Stimulated activated CD4-positive, alpha-beta T cell treated with anti-CD3 and anti-CD28 coated beads, Interleukin-1b, Interleukin-23, amount 100 ng/mL, for 1 hour (primary cell): ENCODE measurements at places on chromosomes 7 and 10.

- no peak for DNase-seq
Measured at GRCh38 chr10:64519831-64520230, 998.6 kb downstream of the REEP3 start.

- DNase-seq = peak; percentile 31
Measured at GRCh38 chr7:96321031-96321657, 754 bp downstream of the SLC25A13 start.

DNA sequence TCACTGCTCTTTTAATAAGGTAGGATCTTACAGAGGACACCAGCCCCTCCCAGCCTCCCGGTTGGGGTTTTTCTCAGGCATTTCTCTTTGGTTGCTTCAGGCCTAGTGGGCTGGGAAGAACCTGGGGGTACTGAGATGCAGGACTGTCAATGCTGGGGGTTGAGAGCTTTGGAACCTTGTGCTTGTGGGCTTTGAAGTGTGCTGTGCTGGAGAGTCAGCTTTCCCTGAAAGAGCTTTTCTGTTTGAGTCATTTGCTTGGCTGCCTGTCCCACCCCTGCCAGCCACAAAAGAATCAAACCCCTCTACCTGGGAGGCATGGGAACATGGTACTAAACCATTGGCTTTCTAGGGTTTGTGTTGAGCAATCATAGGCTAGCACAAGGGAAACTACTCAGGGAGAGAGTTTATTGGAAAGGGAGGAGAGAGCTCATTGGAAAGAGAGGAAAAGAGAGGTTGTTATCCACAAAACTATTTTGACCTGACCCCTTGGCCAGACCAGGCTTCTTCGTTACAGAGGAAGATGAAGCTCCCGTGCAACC is 1.4 kb downstream of the SCD start:
- DNase-seq = no peak

- DNase-seq = no peak
Measured at GRCh38 chr10:122673269-122673668, 26.4 kb downstream of the C10orf120 start.

DNA sequence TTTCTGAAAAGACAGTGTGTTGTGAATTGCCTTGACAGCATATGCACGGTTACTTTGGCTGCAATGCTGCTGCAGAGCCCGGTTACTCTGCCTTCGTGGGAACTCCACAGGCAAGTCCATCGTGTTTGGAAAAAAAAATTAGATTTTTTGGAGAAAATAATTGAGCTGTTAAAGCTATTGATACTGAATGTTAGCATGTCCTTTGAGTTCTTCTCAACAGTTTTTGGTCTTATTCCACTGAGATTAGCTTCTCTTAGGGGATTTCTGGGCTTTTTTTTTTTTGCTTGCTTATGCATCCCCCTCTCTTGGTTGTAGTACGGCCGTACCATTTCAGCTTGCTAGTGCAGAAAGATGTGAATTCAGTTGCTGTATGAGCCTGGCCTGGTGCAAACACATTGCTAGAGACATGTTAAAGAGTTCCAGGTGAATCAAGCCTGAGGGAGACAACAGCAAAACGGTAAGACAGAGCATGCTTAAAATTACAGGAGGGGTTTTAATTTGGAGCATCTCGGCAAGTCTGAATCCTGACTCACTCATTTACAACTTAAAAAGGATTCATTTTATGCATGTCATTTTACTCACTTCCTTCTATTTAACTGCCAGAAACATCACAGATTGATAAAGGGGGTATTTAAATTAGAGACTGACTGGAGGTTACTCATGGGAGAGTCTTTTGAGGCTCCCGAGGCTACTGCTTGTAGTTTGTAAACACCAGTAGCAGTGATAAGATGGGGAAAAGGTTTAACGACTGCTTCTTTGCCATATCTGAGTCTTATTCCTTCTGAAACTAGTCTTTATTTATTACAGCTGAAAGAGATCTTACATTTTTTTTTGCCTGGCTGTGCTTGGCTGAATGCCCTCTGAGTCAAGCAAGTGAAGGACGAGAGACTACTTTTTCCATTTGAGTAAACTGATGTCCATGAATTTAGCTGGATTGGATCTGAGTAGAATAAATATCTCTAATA is 113.7 kb downstream of the CDK14 start:
- DNase-seq = no peak

GRCh38 chr7:69808391-69808790 is 210.1 kb downstream of the AUTS2 start:
- no peak for DNase-seq

DNA sequence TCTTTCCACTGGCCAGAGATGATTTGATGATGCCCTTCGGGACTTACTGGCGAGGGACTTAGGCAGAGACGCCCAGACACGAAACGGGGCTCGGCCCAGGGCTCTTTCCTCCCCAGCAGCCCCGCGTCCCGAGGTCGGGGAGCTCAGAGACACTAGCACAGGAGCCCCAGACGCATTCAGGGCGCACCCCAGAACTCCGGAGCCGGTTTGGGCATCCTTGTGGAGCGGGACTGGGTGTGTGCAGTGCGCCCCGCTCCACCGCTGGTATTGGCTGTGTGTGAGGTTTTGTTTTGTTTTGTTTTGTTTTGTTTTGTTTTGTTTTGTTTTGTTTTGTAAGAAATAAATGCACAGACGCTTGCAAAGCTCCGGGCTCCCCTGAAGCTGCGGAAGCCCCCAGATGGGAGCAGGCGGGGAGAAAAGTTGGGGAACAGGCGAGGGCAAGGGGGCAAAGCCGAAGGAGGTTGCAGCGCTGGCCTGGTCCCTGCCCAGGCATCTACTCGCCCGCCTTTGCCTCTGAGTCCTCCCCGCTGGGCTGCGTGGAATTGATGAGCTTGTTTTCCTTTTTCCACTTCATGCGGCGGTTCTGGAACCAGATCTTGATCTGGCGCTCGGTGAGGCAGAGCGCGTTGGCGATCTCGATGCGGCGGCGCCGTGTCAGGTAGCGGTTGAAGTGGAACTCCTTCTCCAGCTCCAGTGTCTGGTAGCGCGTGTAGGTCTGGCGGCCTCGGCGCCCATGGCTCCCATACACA is 1.9 kb upstream of the HOXA5 start:
- DNase-seq = no peak

DNA sequence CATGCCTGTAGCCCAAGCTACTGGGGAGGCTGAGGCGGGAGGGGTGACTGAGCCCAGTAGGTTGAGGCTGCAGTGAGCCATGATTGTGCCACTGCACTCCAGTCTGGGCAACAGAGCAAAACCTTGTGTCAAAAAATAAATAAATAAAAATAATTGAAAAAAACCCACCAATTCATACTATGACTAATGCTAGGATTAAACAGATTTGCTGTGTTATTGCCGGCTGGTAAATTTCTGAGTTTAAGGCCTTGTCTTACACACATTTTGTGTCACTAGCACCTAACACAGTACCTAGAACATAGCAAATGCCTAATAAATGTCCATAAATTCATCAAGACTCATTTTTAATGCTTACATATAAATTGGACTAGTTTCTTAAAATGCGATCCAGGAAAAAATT is 8.7 kb downstream of the ESYT2 start:
- no peak for DNase-seq

DNA sequence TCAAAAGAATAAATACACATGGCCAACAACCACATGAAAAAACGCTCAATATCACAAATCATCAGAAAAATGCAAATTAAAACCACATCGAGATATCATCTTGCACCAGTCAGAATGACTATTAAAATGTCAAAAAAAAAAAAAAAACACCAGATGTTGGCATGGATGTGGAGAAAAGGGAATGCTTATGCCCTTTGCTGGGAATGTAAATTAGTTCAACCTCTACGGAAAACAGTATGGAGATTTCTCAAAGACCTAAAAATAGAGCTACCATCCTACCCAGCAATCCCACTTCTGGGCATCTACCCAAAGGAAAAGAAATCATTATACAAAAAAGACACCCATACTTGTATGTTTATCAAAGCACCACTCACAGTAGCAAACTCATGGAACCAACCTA is 45.0 kb upstream of the DIP2C start:
- no peak for DNase-seq

- no peak for DNase-seq
Measured at GRCh38 chr7:148620749-148621359, 30.3 kb downstream of the C7orf33 start.
